ENCODE measurements at places on chromosomes 4 and X.

DNA sequence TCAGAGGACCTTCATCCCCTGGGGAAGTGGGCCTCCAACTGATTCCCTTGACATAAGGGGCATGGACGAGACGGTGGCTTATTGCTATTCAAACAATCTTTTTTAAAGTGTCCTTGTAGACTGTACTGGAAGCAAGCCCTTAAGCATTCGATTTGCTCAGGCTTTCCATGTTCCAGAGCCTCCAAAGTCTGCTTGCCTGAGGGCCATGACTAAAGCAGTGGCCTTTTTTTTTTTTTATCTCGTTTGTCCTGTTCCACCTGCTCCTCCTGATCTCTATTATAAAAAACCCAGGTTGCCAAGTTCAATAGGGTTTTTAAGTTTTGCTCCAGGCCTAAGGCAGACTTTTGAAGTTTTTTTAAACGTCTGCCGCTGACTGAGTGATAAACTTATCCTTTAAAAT, 103.7 kb upstream of the AADAT start:
- DNase-seq: no peak

- no peak for DNase-seq
Observed at GRCh38 chr4:7418131-7418943, 16.4 kb downstream of the PSAPL1 start.

DNA sequence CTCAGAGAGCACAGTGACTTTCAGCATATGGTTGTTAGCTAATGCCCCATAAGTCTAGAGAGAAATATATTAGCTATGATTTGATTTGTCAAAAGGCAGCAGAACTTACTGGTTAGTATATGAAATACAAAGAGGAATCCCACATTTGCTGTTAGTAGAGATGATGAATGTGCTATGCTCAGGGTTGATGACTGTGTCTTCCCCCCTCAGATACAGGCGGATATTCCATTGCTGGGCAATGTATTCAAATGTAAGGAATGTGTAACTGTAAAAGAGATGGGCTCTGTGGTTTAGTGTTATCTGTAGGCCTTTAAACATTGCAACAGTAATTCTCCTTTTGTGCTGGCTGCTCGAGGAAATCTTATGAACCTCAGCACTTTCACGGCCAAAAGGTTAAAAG, 528.9 kb upstream of the ARX start:
- DNase-seq: no peak

DNA sequence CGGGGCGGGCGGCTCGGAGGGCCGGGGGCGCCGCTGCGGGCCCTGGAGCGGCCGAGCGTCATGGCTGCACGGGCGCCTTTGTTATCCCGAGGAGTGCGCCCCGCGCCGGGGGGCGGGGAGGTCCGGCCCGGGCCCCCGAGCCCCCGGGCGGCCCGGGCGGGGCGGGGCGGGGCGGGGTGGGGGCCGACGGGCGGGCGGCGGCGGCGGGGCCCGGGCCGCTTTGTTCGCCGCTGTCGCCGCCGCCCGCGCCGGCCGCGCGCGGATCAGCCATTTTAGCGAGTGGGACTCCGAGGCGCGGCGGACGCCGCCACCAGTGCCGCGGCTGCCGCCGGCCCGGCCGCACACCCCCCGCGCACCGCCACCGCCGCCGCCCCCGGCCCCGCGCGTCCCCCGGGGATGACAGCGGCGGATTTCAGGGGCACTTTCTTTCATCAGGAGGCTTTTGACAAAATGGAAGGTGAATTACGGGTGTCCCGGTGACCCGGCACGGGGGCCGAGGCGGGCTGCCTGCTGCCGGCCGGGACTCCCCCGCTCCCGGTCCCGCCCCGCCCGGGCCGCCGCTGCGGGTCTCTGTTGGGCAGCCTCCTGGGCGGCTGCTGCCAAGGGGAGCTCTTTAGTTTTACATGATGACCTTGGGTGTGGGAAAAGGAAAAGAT, 1.2 kb downstream of the HMGB3 start:
- DNase-seq: no peak

GRCh38 chr4:184897895-184898294, 72.1 kb upstream of the ACSL1 start:
- no peak for DNase-seq

DNA sequence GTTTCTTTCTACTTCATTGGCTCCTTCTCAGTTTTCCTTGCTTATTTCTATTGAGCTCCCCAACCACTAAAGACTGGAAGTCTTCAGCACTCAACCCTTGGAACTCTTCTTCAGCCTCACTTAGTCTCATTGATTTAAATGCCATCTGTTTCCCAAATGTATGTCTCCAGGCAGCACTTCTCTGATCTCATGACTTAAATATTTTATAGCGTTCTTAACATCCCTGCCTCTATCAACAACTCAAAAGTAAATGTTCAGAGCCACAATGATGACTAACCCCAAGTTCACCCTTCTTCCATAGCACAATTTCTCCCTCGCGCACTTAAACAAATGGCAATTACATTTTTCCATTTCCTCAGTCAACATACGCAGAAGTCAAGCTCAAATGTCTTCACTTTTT, 1393.3 kb downstream of the ARAP2 start:
- no peak for DNase-seq

GRCh38 chrX:123731258-123731986, 1.4 kb downstream of the THOC2 start:
- DNase-seq: no peak

DNA sequence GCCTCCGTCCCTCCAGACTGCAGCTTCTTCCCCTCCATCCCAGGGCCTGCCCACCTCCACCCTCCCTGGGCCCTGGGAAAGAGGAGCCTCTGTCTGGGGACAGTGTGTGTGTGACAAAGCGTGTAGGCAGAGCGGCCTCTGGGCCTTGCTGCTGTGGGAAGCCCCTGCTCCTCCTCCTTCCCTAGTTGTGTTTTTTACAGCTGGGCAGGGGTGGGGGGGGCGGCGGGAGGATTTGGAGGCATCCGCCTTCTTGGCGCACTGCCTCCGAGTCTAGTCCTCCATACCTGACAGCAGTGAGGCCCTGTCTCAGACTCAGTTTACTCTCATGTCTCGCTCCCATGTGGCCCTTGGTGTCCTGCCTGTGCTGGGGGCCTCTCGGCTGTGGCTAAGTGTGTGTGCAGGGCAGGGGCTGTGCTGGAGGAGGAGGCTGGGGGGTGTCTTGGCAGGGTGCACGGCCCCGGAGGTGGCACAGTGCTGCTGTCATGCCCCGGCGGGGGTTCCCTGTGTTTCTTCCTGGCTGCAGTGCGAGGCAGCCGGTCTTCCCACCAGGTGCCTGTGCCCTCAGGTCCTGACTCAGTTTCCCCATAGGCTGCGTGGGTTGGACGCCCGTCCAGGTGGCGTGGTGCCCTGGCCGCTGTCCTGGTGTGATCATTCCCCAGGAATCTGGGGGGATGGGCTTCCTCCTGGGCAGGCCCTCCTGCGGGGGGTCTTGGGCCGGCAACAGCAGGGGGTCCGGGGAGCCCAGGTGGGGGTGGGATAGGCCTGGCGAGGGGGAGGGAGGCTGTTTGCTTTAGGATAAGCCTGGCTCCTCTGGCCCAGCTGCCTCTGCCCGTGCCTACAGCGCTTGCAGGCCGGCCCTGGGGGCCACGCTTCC, 7.0 kb downstream of the FGFRL1 start:
- no peak for DNase-seq

- no peak for DNase-seq
Observed at GRCh38 chrX:66005830-66006449, 33.9 kb downstream of the VSIG4 start.

GRCh38 chrX:13048280-13048679, 3.9 kb upstream of the FAM9C start:
- no peak for DNase-seq

DNA sequence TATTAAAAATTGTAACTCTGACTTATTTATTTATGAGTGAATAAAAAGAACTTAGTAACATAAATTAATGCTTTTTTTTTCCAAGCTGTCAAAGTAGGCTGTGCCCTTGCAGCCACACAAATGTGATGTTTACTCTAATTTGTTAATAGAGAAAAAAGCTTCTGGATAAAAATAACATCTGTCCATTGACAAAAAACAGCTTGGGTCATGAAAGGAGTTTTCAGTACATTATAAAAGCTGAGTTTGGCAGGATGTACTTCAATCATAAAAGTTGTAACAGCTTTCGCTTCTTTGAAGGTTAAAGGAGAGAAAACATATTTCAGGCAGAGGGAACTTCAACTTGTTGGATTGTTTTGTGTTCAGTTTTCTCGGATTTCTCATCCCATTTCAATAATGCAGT, 105.6 kb downstream of the SLC4A4 start:
- DNase-seq: no peak

GRCh38 chr4:146179784-146180370, 4.4 kb downstream of the LSM6 start:
- no peak for DNase-seq

DNA sequence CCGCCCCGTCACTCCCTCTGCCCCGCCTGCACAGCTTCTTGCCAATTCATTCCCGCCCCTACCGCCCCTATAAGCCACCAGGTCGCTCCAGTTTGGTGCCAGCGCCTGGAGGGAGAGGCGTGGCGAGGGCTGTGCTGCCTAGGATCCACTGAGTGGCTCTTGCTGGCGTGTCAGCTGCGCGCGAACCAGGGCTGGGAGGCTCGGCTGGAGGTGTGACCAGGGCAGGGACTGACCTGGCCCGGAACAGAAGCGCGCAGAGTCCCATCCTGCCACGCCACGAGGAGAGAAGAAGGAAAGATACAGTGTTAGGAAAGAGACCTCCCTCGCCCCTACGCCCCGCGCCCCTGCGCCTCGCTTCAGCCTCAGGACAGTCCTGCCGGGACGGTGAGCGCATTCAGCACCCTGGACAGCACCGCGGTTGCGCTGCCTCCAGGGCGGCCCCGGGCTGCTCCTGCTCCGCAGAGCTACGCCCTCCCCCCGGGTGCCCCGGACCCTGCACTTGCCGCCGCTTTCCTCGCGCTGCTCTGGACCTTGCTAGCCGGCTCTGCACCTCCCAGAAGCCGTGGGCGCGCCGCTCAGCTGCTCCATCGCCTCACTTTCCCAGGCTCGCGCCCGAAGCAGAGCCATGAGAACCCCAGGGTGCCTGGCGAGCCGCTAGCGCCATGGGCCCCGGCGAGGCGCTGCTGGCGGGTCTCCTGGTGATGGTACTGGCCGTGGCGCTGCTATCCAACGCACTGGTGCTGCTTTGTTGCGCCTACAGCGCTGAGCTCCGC, at the start of gene GPR78:
GPR78 (plus strand) TSS at position 72 of the 773 bp plus-strand sequence; CDS start at position 663, 591 bp downstream.
- no peak for DNase-seq

GRCh38 chr4:5510504-5510903, 197.9 kb downstream of the EVC2 start:
- DNase-seq: no peak

- no peak for DNase-seq
Observed at GRCh38 chr4:105976915-105977314, 81.6 kb downstream of the NPNT start.

DNA sequence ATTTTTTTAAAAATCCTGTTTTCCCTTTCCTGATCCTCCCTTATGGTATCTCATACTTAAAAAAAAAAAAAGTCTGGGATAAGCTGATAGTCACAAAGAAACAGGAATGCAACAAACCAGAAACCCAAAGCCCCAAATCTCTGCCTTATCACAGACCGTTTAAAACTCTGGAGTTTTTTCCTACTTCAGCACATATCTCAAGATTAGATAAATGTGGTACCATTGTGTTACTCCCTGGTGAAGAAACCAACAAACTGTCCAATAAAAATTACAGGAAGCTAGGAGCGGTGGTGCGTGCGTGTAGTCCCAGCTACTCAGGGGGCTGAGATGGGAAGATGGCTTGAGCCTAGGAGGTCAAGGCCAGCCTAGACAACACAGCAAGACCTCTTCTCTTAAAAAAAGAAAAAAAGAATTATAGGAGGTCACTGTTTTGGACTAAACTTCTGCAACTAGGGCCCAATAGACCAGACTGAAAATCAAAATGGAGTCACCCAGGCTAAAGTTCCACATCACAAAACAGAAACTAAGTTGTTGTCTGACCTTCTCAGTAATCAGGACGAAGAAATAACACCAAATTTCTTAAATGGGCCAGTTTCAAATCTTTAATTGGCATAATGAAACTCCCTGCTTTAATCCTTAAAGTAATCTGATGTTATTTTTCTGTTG, 51.9 kb downstream of the RBM47 start:
- DNase-seq: no peak

DNA sequence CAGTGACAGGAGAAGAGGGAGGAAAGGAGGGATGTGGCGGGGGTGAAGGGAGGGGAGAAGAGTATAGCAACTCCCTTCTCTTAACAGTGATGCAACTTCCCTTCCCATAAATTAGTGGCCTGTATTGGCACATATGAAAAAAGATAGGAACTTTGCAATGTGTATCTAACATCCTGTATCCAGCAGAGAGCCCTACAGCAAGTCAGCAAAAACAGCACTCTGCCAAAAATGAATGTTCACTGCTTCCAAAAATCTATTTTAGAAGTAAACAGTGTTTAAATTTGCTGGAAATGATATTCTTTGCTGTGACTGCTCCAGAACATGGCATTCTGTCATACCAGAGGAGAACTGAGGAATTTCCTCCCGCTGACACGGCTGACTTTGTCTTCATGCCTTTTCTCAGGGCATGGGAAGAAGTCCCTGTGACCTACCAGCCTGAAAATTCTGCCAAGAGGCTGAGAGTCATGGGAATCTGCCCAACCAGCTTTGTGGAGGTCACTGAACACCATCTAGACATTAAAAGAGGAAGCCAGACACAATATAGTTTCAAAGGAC, 343.4 kb upstream of the RASGEF1B start:
- no peak for DNase-seq

GRCh38 chrX:47112316-47112954, 32.1 kb downstream of the NDUFB11 start:
- DNase-seq: no peak

DNA sequence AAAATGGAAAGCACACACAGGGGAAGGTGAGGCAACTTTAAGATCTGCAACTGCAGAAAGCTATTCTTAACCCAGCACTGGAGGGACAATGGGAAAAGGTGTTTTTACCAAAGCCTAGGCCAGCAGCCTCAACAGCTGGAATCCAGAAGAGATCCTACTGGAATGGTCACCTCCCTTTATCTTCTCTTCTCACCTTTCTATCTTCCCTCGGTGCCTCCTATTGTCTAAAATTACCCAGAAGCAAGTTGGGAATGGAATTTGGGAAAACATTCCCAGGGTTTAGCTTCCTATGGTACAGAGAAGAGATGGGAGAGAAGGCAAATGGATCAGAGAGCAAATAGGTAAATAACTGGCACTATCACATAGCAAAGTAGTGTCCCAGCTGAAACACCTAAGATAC, 73.1 kb downstream of the TIGD2 start:
- no peak for DNase-seq

- no peak for DNase-seq
Observed at GRCh38 chr4:148651991-148652390, 209.8 kb upstream of the NR3C2 start.

Data from HuH-7.5 (cell line).